ENCODE measurements at places on chromosomes 13 and 19. TPM values are rescaled to one million over a fixed set of nuclear protein-coding genes. Genes with fewer than 3 reads are reported as not detected.
A peak's percentile ranks its signal among the peaks of the same experiment; 100 is the strongest.

Gene LILRA1
- total RNA-seq: 1.8 TPM

Gene PIH1D1
- 34.4 TPM for total RNA-seq

Gene FFAR1
- total RNA-seq: not detected

Gene WDR88
- total RNA-seq: not detected

Gene PRTN3
- total RNA-seq: 0.38 TPM

GRCh38 chr13:98509271-98510155, 67.4 kb downstream of the STK24 start:
- DNase-seq: peak; percentile 92

GRCh38 chr19:48925240-48925843, 8.2 kb upstream of the DHDH start:
- no peak for DNase-seq

GRCh38 chr19:36009633-36010379, 1.2 kb upstream of the SYNE4 start:
- no peak for DNase-seq

DNA sequence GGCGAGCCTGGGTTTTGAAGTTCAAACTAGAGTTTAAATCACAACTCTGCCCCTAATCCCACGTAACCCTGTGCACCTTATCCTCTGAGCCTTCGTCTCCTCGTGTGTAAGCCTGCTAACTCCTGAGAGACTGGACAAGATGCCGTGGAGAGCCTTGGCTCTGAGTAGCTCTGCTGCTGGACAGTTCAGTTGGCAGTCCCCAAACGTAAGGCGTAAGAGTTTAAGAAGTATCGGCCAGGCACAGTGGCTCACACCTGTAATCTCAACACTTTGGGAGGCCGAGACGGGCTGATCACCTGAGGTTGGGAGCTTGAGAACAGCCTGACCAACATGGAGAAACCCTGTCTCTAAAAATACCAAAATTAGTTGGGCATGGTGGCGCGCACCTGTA, 4.7 kb upstream of the CD79A start:
- no peak for DNase-seq

- no peak for DNase-seq
Observed at GRCh38 chr13:95181586-95181985, 119.7 kb downstream of the ABCC4 start.

DNA sequence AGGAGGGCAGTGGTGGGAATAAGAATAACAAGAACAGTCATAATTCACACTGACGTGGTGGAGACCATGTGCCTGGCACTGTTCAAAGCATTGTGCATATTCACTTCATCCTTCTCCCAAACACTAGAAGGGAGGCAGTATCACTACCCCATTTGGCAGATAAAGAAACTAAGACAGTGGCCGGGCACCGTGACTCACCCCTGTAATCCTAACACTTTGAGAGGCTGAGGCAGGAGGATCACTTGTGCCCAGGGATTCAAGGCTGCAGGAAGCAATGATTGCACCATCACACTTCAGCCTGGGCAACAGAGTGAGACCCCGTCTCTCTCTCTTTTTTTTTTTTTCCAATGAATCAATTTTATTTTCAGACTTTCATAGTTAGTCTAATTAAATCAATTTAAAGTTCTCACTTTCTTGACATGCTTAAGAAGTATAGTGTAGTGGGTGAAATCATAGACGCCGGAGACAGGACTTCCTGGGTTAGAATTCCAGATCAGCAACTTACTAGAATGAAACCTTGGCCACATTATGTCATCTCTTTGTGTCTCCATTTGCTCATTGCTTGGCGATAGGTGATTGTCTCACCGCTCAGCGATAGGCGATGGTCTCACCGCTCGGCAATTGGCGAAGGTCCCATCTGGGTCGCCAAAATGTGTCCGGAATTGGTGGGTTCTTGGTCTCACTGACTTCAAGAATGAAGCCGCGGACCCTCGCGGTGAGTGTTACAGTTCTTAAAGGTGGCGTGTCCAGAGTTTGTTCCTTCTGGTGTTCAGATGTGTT, 5.3 kb upstream of the ATG4D start:
- DNase-seq: no peak

GRCh38 chr13:30466358-30466714, 600 bp upstream of the HMGB1 start:
- no peak for DNase-seq

DNA sequence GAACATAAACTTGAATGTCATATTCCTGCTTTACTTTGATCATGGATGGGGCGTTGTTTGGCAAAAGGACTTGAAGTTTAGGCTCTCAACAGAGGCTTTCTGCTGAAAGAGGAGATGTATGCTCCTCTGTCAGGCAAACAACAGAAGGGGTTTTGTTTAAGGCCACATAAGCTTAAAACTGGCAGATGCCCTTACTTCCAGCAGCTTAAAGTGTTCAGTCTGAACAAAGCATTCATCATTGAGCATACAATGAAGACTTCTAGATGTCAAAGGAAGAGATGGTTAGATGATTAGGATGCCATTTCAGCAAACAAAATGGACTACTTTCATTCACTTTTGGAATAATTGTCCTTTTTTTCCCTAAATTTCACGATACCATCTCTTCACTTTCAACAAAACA, 484.5 kb downstream of the SLITRK6 start:
- no peak for DNase-seq
